Activated T-cell treated with anti-CD3 and anti-CD28 coated beads, Interleukin-2, amount 50 U/mL, for 4 hours (primary cell): ENCODE measurements at places on chromosomes 13 and 19. TPM values are rescaled to one million over a fixed set of nuclear protein-coding genes. Genes with fewer than 3 reads are reported as not detected.

The THSD8 gene
- total RNA-seq = 12.6 TPM

The SKA3 gene
- total RNA-seq = 7.3 TPM

The DNAJC3 gene
- 30.2 TPM for total RNA-seq

The ZNF506 gene
- 16.6 TPM for total RNA-seq

The GNG7 gene
- total RNA-seq = 0.48 TPM

The RXFP2 gene
- total RNA-seq = not detected

The FPR2 gene
- total RNA-seq = not detected

The KCNRG gene
- total RNA-seq = 0.42 TPM

The PABPC3 gene
- 0.38 TPM for total RNA-seq

The ATCAY gene
- total RNA-seq = not detected

The NLRP11 gene
- 0.14 TPM for total RNA-seq

The RCBTB1 gene
- total RNA-seq = 11.9 TPM

The B3GNT3 gene
- total RNA-seq = 0.45 TPM

The MRI1 gene
- 27.1 TPM for total RNA-seq

The KCNN4 gene
- total RNA-seq = 123 TPM

The SBK3 gene
- not detected for total RNA-seq

The TEX29 gene
- not detected for total RNA-seq

The TMEM145 gene
- total RNA-seq = not detected

The APC2 gene
- total RNA-seq = 0.16 TPM

The ZNF99 gene
- not detected for total RNA-seq

The ISOC2 gene
- 65.1 TPM for total RNA-seq

The CLEC4M gene
- total RNA-seq = not detected

The ZNF823 gene
- total RNA-seq = 1.3 TPM

The REEP6 gene
- total RNA-seq = 3.4 TPM

The FUT2 gene
- total RNA-seq = 0.14 TPM

The KIR2DL4 gene
- not detected for total RNA-seq

The URAD gene
- not detected for total RNA-seq

The ZNF737 gene
- total RNA-seq = 5.7 TPM

The KIR2DL1 gene
- not detected for total RNA-seq

The PTPRS gene
- total RNA-seq = 0.79 TPM

The NTF4 gene
- not detected for total RNA-seq

The PSG5 gene
- not detected for total RNA-seq

The CYP4F2 gene
- not detected for total RNA-seq

The NLRP8 gene
- total RNA-seq = not detected

The ZNF426 gene
- 12.4 TPM for total RNA-seq

The RSPH6A gene
- total RNA-seq = 0.15 TPM

The CYP2B6 gene
- 0.18 TPM for total RNA-seq

The IL17D gene
- total RNA-seq = 1.0 TPM

The SYNE4 gene
- total RNA-seq = 1.2 TPM

The ZNF561 gene
- total RNA-seq = 22.9 TPM

The PEX11G gene
- total RNA-seq = 1.1 TPM

The DCT gene
- not detected for total RNA-seq

The RNF113B gene
- total RNA-seq = not detected

The SHISA7 gene
- total RNA-seq = not detected

The ZNF90 gene
- total RNA-seq = 4.5 TPM

The ICAM4 gene
- 0.27 TPM for total RNA-seq

The MTMR6 gene
- total RNA-seq = 16.2 TPM

The CGB5 gene
- total RNA-seq = not detected

The OR7D2 gene
- 0.24 TPM for total RNA-seq

The LRRC4B gene
- not detected for total RNA-seq

The ZAR1L gene
- total RNA-seq = not detected

The CCDC70 gene
- total RNA-seq = not detected

The CEACAM16 gene
- total RNA-seq = not detected

The LIPE gene
- 28.0 TPM for total RNA-seq

The LYPD5 gene
- total RNA-seq = 0.87 TPM

The KLK7 gene
- total RNA-seq = not detected
